Breast epithelium (tissue), 4 donors: ENCODE measurements at places on chromosomes 13 and 19.

GRCh38 chr13:40315416-40316064 lies 350.9 kb downstream of the FOXO1 start:
- no peak for DNase-seq

DNA sequence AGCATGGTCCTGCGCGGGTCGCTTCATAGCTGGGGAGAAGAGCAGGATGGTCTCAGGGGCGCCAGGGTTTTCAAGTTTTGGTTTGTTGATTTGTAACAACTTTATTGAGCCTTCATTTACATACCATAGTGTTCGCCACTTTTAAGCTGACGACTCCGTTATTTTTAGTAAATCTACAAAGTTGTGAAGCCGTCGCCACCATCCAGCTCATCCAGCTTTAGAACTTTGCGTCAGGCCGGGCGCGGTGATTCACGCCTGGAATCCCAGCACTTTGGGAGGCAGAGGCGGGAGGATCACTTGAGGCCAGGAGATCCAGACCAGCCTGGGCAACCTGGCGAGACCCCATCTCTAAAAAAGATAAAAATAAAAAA lies 404 bp downstream of the C19orf44 start:
- no peak for DNase-seq

DNA sequence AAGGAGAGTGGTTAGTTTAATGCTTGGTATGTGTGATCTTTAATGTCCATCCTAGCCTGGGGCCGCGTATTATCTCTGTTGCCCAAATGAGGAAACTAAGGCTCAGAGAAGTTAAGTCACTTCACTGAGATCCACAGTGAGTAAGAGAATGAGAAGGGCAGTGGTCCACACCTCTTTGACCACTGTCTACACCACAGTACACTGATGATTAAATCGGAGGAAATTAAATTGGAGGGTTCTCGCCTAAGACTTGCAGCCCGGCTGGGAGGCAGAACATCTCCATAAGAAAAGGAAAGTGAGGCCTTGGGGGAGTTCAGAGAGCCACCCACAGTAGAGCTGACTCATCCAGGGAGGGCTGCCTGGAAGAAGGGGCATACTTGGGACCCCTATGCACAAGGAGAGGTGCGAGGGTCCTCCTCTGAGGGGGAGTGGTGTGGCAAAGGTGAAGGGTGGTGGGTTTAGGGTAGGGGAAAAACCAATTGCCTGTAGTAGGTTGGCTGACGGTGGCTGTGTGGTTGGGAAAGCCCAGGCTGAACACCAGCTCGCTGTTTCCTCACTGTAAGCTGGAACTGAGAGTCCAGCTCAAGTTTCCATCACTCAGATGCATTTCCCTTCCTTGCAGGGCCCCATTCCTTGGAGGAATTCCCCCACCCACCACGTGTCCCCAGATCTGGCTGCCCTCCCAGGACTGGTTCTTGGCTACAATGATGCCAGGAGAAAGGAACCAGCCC lies 15.0 kb upstream of the DHRS12 start:
- no peak for DNase-seq

DNA sequence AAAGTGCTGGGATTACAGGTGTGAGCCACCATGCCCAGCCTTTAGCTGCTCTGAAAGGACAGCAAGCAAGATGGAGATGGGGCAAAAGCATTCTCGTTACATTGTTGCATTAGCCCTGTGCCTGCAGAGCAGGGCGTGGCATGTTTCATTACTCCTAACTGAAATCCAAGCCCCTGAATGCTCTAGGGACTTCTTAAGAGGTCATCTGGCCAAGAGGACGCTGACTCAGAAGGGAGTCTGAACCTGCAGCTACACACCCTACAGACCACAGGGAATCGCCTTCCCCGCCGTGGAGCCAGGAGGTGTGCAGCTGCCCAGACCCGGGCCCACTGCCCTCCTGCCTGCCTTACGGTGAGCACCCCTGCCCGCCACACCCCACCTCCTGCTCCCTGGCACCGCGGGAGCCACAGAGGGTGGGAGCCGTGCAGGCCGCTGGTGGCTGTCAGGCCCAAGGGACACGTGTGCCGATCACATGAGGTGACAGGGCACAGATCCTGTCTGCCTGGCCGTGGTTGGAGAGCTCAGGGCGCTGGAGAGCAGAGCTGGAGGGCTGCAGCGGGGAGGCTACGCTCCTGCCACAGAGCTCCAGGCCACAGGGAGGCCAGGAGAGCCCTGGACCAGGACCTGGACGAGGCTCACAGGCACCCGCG lies 27.2 kb downstream of the ADPRHL1 start:
- no peak for DNase-seq
